NB4 (cell line): ENCODE measurements at places on chromosomes 4 and X.

GRCh38 chr4:42817913-42818312 is 74.6 kb upstream of the GRXCR1 start:
- DNase-seq = no peak

- DNase-seq = no peak
These were observed 97.1 kb downstream of the NFKB1 start for GRCh38 chr4:102598086-102598761.

- no peak for DNase-seq
These were observed 68.6 kb downstream of the BMP15 start for GRCh38 chrX:50978920-50979682.

GRCh38 chr4:38788317-38788716 is 5.5 kb upstream of the TLR10 start:
- no peak for DNase-seq

DNA sequence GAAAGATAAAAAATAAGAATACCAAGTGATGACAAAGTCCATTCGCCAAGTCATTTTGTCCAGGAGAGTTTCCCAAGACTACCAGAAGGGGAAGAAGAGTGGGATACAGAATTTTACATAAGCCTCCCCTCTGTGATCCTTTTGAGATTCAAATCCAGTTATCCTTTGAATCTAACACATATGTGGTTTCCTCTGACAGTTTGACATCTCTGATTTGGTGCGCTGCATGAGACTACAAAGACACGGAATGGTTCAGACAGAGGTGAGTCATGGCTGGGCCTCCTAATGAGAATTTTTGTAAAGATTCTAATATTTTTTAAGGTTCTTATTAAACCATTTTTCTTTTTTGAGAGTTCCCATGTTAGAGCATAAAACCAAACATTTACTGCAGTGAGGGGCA is 38.3 kb downstream of the SLC10A6 start:
- no peak for DNase-seq

GRCh38 chrX:101759000-101759399 is 99.3 kb upstream of the ARMCX2 start:
- DNase-seq = peak; percentile 27

DNA sequence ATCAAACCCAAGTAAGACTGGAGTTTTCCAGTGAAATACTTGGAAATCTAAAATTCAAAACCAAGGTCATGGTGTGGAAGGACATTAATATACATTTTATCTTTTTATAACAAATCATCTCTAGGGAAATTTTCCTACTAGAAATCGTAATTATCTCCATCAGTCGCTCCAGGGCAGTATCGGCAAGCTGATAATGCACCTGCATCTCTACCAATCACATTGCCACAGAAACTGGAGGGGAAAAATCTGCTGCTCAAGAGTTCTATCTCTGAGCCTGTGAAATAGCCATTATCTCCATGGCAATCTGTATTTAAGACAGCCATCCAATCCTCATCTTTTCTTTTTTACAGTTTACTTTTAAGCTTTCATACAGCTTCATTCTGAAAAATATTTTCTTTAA is 538.3 kb upstream of the GALNT7 start:
- no peak for DNase-seq

DNA sequence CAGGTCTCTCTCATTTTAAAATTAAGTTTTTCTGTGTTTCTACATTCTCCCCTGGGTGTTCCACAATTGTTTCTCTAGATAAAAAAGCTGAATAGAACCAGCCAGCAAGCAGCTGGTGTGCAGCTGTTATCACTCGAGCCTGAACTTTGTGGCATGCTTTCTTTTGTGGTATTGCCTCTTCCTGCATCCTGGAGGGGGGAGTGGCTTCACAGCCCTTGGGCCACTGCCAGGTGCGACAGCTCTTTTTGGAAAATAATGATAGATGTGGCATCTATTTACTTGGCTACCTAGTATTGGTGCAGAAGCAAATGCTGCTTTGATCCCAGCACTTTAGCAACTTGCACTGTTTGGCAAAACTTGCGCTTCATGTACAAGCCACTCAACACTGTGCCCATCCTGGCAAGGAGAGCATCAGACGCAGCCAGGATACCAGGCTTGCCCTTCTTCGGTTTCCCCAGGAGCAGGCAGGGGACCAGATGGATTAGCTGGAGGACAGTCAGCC is 69.4 kb downstream of the HMGB2 start:
- peak; percentile 32 for DNase-seq

DNA sequence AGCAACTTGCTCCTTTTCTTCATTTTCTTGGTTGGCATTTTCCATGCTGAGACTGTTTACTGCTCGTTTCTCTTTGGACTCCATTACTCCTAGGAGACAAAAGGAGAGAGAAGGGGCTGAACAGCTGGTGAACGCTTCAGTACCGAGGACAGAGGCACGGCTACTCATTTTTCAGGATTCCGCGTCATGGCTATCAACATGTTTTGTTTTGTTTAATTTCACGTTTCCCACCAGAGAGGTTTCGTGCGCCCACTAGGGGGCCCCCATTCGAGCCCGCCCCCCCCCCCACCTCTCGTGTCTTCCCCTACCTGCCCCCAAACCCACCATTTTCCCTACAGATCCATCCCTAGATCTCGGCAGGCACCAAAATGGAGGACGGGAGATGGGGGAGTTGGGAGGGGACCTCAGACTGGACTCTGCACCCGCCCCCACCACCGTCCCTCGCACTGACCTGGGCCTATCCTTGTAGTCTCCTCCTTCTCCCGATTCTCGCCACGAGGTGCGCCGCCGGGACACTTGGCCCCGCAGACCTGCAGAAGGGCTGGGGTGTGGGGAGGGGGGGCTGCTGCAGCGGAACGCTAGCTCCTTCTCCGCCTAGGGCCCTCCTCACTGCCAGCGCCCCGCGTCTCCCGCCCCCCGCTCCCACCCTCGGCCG is 653 bp downstream of the BEX1 start:
- no peak for DNase-seq

- no peak for DNase-seq
These were observed 57.4 kb upstream of the CLCN4 start for GRCh38 chrX:10099411-10099810.

- no peak for DNase-seq
These were observed 388.6 kb downstream of the PDHA2 start for GRCh38 chr4:96228463-96228862.

GRCh38 chrX:150164971-150165600 is 198.0 kb upstream of the MAMLD1 start:
- peak; percentile 2 for DNase-seq

DNA sequence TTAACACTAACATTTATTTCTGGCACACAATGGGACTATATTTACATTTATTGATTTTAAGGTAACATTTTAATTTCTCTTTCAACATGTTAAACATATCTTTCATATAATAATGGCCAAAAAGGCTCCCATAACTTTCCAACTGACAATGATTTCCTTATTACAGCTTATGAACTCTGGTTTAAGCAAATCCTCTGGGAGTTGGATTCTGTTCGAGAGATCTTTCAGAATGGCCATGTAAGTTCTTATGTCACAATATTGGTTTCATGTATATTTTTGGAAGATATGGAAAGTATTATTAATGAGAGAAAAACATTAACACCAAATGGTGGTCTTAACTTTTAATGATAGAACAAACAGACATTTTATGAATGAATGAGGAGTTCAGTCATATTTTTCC is 4.1 kb downstream of the TDO2 start:
- no peak for DNase-seq
